T-helper 1 cell (primary cell): ENCODE measurements at places on chromosomes 5 and 9.

DNA sequence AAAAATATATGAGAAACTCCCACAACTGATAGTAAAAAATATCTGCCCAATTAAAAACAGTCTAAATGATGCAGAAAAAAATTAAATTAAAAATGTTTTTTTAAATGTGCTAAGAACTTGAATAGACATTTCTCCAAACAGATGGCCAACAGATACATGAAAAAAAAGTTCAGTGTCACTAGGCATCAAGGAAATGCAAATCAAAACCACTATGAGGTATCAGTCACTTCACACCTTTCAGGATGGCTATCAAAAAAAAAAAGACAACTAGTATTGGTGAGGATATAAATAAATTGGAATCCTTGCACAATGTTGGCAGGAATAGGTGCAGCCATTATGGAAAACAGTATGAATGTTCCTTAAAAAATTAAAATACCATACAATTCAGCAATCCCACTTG, 16.6 kb downstream of the ZNF131 start:
- DNase-seq, result no peak

GRCh38 chr5:72284559-72285423, 35.2 kb downstream of the MRPS27 start:
- no peak for DNase-seq

- no peak for DNase-seq
Observed at GRCh38 chr9:20732118-20732517, 48.1 kb downstream of the FOCAD start.

DNA sequence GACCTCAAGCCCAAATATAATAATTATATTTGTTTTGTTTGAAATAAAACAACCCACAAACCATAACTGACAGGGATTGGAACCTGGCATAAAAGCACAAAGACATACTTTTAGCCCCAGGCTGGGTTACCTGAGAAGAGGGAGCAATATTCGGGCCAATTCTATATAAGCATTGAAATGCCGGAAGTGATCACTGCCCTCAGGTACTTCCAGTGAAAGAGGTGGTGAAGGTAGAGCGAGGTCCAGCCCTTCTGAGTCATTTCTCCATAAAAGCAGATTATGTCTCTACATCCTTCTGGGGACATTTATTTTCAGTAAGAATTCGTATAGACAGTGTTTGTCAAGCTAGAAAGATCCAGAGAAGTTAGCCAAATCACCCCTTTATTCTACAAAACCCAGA, 59.6 kb downstream of the GCNT4 start:
- no peak for DNase-seq

DNA sequence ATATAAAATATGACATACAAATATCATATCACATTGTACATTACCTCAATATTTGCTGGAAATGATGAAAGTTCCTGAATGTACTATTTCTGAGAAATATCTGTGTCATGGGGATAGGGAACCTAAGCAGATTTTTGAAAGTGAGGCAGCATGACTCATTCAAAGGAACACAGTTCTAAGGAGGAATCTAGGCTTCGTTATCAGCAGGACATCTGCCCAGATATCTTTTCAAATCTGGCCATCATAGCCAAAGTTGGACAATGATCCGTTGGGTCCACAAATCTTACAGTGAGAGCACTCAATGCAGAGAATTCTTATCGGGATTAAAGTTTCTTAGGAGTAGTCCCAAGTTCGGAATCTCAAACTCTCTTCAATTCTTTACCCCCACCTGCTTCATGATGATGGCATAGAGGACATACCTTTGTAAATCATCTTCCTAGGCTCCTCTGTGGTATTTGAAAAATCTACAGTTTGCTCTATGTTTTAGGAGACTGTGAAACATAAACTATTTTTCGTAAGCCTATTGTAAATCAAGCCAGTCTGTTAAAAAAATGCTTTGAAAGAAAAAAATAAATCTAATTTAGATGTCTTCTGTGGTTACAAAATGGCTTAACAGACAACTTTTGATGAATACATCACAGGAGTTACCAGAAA, 29.4 kb upstream of the ALDH1A1 start:
- DNase-seq, result no peak

DNA sequence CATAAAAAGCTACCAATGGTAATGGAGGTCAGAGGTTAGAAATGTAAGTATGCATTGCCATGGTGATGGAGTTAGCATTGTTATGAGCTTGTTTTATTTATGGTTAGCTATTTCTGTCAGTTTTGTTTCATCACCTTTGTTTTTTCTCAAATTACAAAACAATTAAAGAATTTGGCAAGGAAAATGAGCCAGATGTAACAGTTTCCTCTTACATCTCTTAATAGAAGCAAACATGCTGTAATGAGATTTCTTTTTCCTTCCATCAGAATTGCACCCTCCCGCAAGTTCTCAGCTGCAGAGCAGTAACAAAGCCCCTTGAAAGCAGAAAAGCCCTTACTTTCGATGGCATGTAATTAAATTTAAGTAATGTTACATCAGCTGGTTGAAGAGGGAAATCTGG, 233.0 kb downstream of the SGCD start:
- no peak for DNase-seq

DNA sequence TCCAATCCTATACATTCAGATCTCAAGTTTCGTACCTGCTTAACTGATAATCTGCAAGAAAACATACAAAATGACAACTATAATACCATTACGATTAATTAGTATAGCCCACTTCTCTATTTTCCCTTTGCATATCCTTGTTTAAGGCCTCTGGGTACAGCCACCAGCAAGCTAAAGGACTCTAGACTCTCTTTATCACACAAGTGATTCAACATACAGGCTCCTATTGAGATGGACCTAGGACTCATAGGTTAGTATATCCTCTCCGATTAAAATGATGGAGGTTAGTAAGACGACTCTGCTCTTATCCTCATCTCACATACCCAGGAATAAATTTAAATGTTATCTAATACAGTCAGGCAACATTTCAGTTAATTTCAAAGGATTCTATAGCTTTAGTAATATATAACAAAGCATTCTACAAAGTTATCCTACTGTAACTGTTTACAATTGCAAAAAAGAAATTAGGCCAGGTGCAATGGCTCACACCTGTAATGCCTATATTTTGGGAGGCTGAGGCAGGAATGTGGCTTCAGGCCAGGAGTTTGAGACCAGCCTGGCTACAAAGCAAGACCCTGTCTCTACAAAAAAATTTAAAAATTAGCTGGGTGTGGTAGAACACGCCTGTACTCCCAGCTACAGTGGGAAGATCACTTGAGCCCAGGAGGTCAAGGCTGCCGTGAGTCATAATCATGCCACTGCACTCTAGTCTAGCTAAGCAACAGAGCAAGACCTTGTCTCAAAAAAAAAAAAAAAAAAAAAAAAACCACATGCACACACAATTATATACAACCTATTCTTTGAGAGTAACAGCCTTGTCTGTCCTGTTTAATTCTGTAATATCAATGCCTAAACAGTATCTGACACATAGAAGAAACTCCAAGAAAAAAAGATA, 15.4 kb downstream of the HAUS6 start:
- DNase-seq, result no peak

DNA sequence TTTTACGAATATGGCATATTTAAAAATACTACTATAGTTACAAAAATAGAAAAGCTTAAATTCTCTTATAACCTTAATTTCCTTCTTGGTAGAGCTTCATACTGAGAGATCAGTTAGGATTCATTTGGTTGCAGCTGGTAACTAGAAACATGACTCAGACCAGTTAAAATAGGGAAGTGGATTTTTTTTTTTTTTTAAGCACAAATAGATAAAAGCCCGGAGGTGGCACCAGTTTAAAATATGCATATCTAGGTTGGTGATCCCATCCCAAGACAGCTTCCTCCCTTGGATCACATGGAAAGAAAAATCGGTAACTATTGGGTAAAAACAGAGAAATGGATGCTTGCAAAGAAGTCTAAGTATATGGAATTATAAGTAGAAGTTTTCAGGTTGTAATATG, 1634.3 kb downstream of the MAT2B start:
- DNase-seq, result no peak

GRCh38 chr5:146607659-146608332, 91.8 kb upstream of the GPR151 start:
- no peak for DNase-seq

DNA sequence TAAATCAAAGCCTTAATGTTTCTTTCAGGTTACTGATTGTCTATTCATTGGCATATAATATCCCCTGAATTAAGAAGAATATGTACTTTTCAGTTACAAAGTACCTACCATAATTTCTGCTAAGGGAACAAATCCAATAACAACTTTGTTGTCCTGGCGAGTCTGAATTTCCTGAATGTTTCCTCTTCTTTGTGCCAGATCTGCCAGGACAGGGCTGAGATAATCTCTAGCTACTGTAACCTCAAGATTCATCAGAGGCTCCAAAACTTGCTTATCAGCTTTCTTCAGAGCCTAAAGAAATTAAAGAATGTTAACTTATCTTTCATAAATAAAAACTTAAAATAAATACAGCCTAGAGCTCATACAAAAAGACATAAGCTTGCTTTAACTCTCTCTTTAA, 37.2 kb downstream of the HEXB start:
- no peak for DNase-seq

DNA sequence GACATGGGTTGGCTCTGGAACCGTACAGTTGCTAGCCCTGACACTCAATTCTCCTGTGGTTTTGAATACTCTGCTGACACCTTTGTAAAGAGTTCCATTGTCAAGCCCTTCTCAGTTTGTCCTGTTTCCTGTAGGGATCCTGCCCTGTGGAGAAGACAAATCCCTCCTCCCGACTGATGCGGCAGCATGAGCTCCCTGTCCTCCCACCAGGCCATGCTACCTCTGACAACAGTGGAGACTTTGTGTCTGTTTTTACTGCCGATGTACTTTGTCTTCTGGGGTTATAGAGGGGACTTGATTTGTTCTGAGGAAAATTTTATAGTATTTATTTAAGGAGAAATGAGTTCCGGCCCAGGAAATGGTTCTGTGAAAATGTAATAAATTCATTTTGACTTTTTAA, 57.8 kb downstream of the PRLR start:
- DNase-seq, result no peak

- no peak for DNase-seq
Observed at GRCh38 chr9:755454-756381, 85.8 kb upstream of the DMRT1 start.

- no peak for DNase-seq
Observed at GRCh38 chr5:84411832-84412605, 27.3 kb upstream of the EDIL3 start.

DNA sequence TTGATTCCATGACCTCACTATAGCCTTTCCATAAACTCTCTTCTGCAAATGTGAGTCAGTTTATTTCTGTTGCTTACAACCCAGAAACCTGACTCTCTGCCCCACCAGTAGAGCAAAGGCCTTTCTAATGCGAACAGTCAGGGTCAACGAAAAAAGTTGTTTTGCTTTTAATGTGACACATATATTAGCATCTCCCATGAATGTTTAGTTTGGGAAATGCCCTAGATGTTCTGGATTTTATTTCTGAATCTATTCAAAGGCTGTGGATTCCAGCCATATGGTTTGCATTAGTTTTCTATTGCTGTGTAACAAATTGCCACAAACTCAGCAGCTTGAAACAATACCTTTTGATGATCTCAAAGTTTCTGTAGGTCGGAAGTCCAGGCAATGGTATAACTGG, 193.5 kb downstream of the GNA14 start:
- no peak for DNase-seq

GRCh38 chr5:135127439-135128240, 93.6 kb upstream of the PITX1 start:
- no peak for DNase-seq

DNA sequence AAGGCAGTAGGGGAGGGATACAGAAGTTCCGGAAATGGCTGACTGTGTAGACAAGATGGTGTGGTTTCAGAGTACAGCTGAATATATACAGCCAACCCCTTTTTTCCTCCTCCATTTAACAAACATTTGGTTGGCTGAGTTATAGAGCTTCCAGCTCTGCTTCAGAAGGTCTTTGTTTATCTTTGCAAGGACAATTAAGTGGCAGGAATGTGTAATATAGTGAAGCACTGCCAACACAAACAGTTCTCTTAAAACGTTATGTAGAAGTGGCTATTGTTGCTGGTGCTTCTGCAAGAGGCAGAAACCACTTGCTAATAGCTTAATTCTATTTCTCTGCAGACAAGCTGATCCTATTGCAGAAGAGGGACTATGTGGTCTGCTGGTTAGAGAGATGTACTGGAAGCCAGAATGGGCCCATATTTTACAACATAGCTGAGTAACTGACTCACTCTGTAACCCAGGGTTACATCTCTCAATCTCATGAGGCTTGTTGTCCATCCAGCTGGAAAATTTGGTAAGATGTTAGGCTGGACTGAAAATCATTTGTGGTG, 62.7 kb upstream of the OSMR start:
- no peak for DNase-seq

- no peak for DNase-seq
Observed at GRCh38 chr5:10828241-10828640, 67.2 kb upstream of the DAP start.

DNA sequence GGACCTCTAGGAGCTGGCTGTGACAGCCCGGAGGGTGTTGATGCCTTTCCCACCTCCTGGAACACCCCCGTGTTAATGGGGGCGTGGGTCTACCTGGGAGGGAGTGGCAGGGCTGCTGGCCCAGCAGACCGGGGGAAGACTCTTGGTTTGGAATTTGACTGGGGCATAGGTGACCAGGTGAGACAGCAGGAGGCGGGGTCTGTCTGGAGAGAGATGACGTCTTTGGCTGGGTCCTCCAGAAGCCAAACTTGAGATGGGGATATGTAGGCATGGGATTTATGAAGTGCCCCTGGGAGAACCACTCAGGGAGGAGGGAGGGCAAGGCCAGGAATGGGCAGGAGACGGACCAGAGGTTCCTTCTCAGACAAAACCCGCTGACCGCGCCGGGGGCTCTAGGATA, 42.6 kb downstream of the NEK6 start:
- no peak for DNase-seq

DNA sequence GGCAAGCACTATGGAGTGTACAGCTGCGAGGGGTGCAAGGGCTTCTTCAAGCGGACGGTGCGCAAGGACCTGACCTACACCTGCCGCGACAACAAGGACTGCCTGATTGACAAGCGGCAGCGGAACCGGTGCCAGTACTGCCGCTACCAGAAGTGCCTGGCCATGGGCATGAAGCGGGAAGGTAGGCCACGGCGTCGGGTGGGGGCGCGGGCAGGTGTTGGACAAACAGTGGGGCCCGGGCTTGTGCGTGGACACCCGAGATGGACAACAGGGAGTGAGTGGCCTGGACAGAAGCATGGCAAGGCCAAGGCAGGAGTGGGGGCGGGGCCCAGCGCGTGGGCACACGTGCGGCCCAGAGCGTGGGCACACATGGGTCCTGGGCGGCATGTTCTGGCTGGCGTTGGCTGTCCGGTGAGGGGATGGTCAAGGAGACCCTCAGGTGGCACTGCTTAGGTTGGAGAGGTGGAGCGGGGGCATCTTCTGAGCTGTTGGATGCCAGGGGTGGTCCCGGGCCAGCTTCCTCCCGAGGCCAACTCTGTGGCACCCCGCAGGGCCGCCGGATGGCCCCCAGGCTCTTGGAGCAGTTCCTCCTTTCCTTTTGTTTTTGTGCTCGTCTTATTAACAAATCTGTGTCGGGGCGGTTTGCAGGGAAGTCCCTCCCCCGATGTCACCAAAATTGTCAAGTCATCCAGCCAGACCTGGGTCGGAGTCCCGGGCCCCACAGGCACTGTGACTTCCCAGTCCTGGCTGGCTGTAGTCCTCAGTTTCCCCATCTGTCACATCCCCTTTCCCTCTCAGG, 82.9 kb downstream of the RXRA start:
- DNase-seq, result no peak

GRCh38 chr5:75616971-75617621, 5.8 kb downstream of the ANKDD1B start:
- no peak for DNase-seq

- DNase-seq, result no peak
Observed at GRCh38 chr9:16868701-16869100, 1.8 kb downstream of the BNC2 start.
